ENCODE measurements at places on chromosomes 1 and 21.

GRCh38 chr1:25771221-25772114 is 28.5 kb upstream of the SELENON start:
- no peak for DNase-seq

DNA sequence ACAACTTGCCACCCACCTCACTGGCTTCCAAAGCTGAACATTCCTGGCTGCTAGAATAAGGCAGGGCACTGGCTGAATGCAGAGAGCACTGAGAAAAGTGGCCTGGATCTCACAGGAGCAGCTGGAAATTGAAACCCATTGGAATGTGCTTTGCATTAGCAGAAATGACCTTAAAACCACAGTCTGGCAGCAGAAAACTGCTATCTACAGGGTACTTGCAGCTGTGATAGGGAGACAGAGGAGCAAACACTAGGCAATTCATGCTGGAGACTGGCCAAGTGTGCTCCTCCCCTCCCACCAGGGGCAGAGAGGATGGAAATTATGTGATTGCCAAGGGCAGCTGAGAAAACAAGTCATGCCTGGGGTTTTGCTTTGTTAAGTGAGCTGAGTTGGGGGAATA is 47.2 kb downstream of the HSD3B1 start:
- peak; percentile 39 for DNase-seq

DNA sequence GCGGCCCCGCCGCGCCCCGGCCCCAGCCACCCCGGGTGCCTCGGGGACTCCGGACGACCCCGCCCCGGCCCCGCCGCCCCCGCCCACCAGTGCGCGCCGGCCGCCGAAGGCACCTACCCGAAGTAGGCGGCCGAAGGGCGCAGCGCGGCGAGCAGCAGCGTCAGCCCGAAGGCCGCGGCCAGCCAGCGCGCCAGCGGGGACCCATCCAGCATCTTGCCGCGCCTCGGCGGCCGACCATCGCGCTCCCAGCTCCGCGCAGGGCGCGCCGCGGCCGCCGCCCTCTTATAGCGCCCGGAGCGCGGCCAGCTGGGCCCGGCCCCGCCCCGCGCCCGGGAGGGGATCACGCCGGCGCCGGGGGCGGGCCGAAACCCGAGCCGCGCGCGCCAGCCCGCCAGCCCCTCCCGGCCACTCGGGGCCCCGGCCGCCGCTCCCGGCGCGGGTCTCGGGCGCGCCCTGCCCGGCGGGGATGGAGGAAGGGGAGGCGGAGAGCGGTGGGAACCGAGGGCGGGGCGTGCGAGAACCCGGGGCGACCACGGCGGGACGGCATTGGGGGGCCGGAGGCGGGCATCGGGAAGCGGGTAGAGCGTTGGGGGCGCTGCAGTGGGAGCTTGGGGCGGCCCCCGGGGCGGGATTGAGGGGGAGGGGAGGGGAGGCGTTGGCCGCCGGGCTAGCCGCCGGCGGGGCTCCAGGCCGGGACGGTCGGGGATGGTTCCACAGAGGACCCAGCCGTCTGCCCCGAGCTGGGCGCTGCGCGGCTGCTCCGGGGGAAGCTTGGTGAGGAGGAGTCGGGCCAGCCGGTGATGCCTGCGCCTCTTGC is at the start of gene WNT9A:
WNT9A (minus strand) TSS at position 257 of the 817 bp plus-strand sequence; CDS start at position 212, 45 bp downstream.
- DNase-seq = peak; percentile 89

DNA sequence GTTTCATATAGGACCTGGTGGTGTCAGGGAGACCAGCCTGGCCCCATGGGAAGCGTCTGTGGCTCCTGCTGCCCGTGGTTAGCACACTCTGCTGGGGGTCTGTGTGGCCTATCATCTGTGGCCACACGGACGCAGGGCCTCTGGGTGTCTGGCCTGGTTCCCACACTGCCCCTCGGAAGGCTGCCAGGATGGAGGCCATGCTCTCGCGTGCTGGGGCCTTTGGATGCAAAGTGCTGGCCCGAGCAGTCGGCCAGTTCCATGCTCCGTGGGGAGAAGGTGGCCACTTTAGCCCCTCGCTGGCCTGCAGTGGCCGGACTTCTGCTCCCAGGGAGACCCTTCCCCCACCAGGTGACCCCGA is 20.8 kb upstream of the LRRC3 start:
- no peak for DNase-seq

DNA sequence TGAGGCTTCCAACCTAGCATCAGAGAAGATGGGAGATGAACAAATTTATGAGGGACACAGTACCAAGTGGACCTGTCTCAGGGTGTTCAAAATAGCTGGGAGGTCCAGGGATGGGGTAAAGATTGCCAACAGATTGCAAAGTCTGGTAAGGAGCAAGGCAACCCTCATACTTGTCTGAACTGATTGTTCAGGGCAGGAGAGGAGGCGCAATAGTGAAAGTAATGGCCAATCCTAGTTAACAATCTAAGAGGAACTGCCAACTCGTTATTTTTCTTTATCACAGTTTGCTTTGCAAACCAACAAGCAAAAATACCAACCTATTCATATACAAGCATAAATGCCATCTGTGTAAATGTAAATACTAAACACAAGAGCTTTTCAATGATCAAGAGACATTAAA is 78.4 kb upstream of the S1PR1 start:
- no peak for DNase-seq

GRCh38 chr1:44688760-44689446 is 14.4 kb downstream of the ARMH1 start:
- DNase-seq = no peak

DNA sequence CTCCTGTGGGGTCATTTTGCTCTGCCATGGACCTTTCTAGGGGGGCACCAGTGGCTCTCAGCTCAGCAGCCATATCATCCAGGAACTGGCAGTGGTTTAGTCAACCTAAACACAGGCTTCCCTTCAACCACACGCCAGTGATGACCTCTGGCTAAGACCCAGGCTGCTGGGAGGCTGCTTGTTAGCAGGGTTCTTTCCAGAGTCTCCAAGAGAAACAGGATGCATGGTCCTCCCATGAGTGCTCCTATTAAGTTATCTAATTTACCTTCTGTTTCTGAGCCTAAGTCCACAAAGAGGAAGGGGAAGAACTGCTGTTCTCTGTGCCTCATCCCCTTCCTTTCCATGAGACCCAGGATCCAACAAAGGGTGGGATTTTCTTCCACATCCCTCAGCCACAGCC is 137.3 kb upstream of the PLXNA2 start:
- no peak for DNase-seq

DNA sequence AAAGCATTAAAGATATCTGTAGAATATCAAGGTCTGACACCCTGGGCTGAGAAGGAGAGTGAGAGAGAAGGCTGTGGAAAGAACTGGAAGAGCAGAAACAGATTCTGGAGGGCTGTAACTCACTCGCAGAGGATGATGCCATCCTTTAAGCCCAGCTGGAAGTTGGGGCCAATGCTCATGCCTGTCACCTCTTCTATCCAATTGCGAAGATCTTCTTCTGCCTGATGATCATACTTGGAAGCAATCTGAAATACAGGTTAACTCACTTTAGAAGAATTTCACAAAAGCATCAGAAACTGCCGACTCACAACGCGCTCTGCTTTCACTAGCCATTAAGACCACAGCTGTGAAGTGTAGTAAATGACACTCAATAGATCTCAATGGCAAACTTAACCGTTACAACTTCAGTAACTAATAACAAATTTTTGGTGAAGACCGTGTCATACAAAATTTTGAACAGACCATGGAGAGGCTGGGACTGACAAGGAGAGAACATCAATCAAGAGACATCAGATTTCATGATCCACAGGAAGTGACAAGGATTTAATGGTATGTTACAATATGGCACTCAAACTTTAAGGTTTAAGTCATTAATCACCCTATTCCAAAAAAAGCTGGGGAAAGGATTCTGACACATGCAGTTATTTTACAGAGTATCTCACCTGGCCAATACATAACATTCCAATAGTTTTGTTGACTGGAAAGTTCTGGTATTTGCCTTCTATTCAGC is 23.5 kb downstream of the CNN3 start:
- DNase-seq = no peak

- peak; percentile 32 for DNase-seq
Observed at GRCh38 chr21:27534206-27534605, 567.3 kb upstream of the ADAMTS5 start.

- peak; percentile 91 for DNase-seq
Observed at GRCh38 chr1:244599937-244600350, 53.0 kb upstream of the DESI2 start.

DNA sequence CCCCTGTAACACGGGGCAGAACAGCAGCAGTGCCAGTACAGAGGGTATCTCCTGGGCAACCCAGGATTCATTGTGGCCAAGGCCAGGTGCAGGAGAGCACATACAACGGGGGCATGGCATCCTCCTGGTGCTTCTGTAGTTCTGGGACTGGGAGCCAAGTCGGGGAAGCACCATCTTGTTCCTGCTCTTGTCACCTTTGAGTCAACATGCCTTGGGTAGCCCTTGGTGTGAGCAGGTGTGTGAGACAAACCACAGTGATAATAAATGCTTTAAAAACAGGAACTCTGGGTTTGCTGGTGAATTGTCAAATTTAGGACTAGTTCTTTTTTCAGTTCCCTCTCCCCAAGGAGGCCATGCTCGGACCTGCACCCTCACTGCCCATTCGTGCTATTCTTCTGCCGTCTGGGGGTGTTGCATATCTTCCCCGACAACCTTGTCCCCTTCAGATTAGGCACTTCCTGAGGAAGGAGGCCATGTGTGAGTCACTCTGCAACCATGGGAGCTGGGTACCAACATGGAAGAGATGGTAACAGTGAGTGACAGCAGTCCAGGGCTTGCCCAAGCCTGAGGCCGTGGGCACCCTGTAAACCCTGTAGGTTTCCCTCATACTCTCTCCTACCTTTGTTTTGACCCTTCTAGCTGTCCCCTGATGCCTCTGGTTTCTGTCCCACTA is 150.2 kb downstream of the GRIK3 start:
- no peak for DNase-seq

DNA sequence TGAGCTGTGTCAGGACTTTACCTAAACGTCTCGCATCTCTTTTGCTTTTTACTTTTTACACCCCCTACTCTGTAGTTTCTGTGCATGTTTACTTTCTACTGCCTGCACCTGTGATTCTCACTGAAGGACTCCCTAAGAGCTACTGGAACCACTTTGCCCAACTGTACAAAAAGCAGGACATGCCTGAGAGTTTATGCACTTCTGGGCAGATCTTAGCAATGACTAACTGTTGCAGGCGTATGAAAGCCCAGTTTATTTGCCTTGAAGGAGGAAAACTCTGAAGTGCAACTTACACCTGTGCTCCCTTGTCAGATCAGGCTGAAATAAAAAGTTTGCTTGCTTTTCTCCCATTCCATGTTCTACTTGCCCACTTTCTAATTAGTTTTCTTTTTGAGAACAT is 467.0 kb upstream of the USP24 start:
- DNase-seq = no peak

- no peak for DNase-seq
Observed at GRCh38 chr1:189775343-189775742, 702.3 kb downstream of the BRINP3 start.

GRCh38 chr1:93603106-93603505 is 78.5 kb downstream of the BCAR3 start:
- DNase-seq = no peak

GRCh38 chr21:41659791-41660560 is 106.9 kb downstream of the RIPK4 start:
- no peak for DNase-seq

DNA sequence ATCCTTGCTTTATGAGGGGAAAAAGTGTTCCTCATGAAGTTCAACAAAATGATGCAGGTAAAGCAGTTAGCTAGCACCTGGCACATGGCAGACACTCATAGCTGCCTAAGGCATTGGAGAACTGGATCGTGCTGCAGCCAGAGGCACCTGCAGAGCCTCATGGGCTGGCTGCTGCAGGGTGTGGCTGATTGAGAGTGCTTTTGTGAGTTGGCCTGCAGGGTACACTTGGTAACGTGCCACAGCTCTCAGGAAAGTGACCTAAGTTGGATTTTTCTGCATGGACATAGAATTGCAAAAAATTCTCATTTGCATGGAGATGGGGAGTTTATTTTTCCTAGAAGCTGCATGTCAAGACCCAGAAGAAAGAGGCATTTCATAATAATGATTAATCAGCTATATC is 31.6 kb upstream of the IL20 start:
- DNase-seq = no peak

DNA sequence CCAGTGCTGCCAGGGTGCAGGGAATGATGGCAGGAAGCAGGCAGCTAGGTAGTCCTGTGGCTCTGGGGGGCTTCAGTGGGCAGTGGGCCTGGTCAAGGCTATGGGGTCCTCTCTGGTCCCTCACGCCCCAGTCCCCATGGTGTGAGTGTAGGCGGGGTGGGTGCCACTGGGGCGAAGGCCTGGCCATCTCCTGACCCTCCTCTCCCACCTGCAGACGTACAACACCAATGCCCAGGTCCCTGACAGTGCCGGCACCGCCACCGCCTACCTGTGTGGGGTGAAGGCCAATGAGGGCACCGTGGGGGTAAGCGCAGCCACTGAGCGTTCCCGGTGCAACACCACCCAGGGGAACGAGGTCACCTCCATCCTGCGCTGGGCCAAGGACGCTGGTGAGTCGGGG is 53.7 kb downstream of the ALPL start:
- no peak for DNase-seq

DNA sequence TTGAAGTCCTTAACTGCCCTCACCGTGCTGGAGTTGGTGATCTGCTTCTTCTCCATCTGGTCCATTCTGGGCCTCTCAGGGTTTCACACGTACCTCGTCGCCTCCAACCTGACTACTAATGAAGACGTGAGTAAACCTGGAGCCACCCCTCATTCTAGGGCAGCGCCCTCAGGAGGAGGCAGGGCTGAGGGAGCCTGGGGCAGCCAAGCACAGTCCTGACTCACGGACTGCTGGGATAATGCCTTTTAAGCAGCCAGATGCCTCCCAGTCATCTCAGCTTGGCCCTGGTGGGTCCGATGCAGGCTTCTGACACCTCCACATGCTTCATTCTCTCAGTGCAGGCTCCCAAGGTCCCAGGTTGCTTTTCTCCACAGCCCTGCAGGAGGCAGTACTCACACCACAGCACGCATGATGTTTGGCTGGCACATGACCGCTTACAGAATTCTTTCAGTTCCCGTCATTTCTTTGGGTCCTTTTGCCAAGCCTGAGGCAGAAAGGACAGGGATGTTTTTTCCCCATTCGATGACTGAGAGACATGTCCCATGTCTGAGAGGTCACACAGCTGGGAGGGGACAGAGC is 11.8 kb upstream of the SFN start:
- no peak for DNase-seq

GRCh38 chr21:15414057-15414456 is 315.7 kb upstream of the USP25 start:
- no peak for DNase-seq

GRCh38 chr1:27763358-27763757 is 9.7 kb upstream of the STX12 start:
- DNase-seq = no peak

DNA sequence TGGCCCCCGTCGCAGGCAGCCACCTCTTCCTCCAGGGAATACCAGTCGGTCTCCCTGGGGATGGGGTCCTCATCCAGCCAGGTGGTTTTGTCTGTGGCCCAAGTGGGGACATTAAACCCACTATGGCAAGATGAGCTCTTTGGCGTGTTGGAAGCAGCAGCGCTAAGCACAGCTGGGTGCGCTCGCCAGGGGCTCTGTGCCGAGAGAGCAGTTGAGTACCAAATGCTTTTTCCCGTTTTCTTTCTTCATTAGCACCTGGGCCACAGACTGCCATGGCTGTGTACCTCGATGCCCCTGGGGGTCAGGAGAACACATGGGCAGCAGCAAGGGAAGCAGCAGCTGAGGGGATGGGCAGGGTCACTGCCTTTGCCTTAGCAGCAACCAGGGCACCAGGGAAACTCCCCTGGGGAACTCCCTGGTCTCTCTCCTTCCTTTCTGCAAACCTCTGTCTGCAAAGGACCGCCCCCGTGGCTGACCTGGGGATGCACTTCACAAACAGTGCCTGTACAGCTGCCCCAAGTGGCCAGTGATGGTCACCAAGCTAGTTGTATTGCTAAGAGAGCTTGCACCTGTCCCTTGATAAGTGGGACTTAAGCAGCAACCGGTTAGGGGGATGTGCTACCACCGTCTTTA is 31.1 kb downstream of the EDARADD start:
- DNase-seq = no peak

- DNase-seq = no peak
Observed at GRCh38 chr1:243923292-243924171, 73.5 kb upstream of the AKT3 start.
